ENCODE measurements at places on chromosomes 5 and 9.

- DNase-seq: no peak
Measured at GRCh38 chr9:92715488-92716231, 45.7 kb upstream of the IPPK start.

DNA sequence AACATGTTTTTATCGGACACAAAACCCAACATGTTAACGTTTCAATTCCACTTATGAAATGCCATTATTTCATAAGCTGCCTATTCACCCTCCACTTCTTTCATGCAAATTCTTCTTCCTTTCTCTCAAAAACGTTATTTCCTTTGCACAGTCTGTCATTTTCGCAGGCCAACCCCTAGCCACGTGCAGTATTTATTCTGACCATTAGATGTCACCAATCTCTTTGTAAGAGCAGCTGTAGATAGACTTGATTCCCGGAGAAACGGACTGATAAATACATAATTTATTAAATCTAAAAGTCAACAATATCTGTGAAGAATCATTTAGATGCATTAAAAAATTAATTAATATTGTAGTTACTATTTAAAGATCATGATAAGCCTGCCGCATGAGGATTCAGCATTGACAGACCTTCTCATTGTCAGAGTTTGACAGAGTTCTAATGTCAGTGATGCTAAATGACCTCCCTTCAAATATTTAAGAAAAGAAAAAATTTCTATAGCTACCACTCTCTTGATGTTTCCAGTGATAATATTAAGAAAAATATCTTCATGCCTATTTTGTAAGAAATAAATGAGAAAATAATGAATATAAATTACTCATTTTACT, 933.6 kb downstream of the CDH12 start:
- peak; percentile 66 for DNase-seq

GRCh38 chr9:127076860-127077643, 45.4 kb downstream of the ANGPTL2 start:
- DNase-seq: no peak

- no peak for DNase-seq
Measured at GRCh38 chr5:88815050-88815789, 67.8 kb downstream of the MEF2C start.

- no peak for DNase-seq
Measured at GRCh38 chr5:162067162-162067561, 411 bp upstream of the GABRG2 start.

DNA sequence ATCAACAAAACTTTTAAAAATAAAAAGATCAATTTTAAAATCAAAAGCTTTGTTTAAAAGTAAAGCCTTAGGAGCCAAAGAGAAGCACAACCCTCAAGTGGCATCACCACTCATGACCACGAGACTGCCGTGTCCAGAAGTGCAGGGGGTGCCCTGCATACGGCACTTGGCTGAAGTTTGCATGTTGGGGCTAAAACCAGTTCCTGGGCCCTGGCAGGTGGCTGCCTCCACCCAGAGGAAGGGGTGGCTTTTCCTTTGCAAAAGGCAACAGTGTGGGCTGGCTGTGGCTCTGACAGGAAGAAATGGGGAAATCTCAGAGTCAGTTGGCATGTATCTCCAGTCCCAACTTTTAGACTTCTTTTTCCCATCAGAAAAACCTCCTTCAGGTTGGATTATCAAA, 15.3 kb downstream of the TRMO start:
- no peak for DNase-seq

- DNase-seq: no peak
Measured at GRCh38 chr5:6540111-6540827, 91.6 kb downstream of the UBE2QL1 start.

DNA sequence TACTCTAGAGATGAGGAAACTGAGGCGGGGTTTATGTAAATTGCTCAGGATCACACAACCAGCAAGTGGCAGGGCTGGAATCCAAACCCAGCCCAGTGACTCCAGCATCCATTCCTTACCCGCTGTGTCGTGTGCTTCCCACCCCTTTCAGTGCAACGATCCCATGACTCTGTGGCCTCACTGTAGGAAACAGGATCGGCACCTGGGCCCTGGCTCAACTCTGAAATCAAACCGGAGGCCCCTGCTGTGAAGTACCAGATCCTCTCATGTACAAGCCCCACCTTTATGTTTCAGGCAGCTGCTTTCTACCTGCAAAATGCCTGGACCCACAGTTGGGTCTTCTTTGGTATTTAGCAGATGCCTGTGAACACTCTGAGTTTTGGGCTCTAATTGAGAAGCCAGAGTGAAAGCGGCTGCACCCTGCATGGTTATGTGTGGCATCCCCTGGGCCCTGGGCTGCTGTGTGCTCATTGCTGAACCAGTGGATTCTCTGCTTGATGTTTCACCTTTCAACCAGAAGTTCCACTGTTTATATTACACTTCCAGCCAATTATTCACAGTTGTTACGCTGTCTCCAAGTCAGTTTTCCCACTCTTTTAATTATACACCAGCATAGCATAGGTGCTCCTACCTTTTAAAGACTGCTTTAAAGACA, 36.7 kb downstream of the ABLIM3 start:
- DNase-seq: no peak

All from T47D (cell line).